ENCODE measurements at places on chromosomes 11 and 22. TPM values are rescaled to one million over a fixed set of nuclear protein-coding genes. Genes with fewer than 3 reads are reported as not detected.

IGSF22 gene
- total RNA-seq = under 0.01 TPM

MAJIN gene
- total RNA-seq = not detected

DDTL gene
- 2.1 TPM for total RNA-seq

FGF19 gene
- total RNA-seq = not detected

OSM gene
- not detected for total RNA-seq

SLC22A9 gene
- not detected for total RNA-seq

NELL1 gene
- total RNA-seq = not detected

SLC17A6 gene
- not detected for total RNA-seq

SULT4A1 gene
- total RNA-seq = under 0.01 TPM

PKDREJ gene
- total RNA-seq = under 0.01 TPM

CCDC116 gene
- 0.17 TPM for total RNA-seq
